ENCODE measurements at places on chromosomes 12 and 14.

DNA sequence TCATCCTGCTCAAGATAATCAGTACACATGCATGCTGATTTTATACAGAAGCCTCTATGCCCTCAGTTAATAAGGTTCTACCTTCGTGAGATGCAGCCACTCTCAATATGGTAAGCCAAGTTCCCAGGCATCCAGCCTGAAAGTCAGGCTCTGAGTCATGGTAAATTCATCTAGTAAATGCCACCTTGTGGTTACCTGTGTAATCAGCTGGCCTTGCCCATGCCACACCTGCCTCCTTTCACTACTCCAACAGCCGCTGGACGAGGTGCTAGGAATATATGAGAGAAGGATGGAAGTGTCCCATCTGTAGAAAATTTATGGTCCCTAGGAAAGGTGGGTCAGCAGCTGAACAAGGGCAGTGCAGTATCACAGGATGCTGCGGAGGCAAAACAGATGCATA is 207.3 kb downstream of the SSPN start:
- no peak for DNase-seq

DNA sequence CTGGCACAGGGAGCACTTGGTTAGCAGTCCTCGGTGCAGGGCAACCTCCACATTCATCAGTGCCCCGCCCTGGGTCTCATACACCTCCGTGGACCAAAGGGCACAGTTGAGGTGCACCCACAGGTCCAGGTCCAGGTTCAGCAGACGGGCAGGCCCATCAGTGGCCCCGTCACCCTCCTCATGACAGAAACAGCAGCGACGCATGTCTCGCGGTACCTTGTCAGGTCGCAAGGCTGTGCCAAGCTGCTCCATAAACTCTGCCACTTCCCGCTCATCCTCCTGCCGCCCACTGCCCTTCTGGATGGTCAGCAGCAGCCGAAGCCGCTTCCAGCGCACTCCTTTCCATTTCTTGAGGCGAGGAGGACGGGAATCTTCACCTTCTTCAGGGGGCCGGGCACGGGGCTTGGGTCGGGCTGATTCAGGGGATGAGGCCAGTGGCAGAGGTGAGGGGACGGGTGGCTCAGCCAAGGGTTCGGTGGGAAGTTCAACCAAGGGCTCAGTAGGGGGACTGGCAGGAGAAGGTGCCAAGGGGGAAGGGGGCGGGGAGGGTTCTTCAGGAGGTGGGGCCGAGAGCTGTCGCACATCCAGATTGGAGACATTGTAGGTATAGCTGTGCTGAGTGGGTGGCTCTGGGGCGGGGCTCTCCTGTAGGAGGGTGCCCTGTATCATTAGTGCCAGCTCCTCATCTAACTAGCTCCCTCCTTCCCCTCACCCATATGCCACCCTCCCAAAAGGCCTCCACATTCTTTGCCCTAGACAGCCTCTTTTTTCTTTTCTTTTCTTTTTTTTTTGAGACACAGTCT is 8.3 kb upstream of the PRKAG1 start:
- DNase-seq: no peak

DNA sequence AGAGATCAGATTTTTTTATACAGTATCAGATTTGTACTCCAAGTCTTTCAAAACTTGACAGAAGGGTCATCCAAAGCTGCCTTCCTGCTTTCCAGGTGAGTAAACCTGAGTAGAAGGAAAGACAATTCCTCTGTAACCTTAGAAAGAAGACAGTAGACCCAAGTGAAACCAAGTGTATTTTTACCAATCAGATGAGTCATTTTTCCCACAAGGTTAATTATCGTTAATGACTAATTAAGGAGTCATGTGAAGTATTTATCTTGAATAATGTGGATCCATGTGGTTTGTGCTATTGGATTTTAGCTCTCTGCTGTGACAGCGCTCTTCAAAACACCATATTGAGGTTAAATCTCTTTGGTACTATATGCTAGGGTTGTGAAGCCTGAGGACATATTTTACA is 74.0 kb upstream of the PELI2 start:
- no peak for DNase-seq

- DNase-seq: no peak
Measured at GRCh38 chr14:96793547-96793946, 3.6 kb upstream of the VRK1 start.

DNA sequence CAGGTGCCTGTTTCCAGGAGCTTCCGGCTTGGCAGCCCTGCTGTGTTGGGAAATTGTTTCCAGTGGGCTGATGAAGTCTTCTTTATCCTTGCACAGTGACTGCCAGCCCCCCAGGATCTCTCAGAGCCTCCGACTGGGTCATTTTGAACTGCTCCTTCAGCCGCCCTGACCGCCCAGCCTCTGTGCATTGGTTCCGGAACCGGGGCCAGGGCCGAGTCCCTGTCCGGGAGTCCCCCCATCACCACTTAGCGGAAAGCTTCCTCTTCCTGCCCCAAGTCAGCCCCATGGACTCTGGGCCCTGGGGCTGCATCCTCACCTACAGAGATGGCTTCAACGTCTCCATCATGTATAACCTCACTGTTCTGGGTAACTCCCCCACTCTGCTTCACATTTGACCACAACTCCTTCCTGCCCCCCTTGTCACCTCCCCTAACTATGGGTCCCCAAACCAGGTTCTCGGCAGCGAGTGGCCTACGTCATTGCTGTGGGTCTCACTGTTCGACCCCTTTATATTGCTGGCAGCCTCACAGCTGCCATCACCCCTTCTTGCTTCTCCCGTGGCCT is 2.3 kb downstream of the LAG3 start:
- DNase-seq: no peak

DNA sequence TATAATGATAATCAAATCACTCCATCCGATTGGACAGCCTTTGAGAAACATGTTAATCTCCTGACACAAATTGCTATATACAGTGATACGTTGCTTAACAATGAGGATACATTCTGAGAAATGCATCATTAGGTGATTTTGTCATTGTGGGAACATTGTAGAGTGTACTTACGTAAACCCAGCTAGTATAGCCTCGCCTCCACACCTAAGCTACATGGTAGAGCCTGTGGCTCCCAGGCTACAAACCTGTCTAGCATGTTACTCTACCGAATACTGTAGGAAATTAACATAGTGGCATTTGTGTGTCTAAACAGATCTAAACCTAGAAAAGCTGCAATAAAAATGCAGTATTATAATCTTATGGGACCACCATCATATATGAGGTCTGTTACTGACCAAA is 128.6 kb upstream of the PWP1 start:
- DNase-seq: no peak

- DNase-seq: no peak
Measured at GRCh38 chr14:104746071-104746545, 6.8 kb upstream of the SIVA1 start.

- DNase-seq: no peak
Measured at GRCh38 chr12:29782285-29782870, 1.4 kb downstream of the TMTC1 start.

DNA sequence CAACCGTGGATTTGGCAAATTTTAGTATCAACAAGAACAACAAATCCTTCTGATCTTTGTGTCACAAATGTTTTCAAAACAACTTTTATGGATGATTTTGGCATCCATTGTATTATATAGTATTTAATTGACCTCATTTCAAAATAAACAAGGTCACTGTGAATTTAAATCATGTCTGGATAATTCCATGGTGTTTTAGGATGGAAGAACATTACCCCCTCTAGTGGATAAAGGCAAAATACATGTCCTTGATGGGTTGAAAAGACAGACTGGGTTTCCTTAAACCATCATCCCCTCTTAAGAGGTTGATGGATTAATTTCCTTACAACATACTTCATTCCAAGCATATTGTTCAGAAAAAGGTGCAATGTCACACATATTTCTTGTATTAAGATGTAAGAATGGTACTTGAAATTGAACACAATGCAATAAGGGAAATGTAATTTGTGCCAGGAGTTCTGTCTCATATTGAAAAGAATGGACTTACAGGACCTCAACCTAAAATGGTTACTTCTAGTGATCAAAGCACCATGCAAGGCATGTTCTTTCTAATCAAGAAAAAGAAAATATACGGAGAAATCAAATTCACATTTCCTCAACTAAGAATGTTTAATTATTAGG is 352.0 kb downstream of the BCAT1 start:
- DNase-seq: no peak

- no peak for DNase-seq
Measured at GRCh38 chr12:104998423-104999346, 12.6 kb downstream of the NOPCHAP1 start.

GRCh38 chr12:110020956-110021355 is 21.7 kb downstream of the ANKRD13A start:
- DNase-seq: no peak

DNA sequence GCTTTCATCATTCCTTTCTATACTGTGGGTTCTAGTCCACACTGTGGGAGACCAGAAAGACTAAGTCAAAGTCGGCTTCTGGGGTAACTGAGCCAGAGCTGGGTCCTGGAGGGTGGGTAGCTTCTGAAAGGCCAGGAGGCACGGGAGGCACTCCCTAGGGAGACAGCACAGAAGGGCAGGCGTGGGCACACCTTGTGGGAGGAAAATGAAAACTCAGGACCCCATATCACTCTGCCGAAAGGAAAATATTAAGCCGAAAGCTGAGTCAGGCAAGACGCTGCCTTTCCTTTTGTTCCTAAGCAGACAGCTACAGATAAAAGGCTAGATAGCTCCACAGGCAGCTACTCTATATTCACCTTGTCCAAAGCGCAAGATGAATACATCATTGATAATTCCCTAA is 20.7 kb downstream of the ANO2 start:
- no peak for DNase-seq

- no peak for DNase-seq
Measured at GRCh38 chr14:65444230-65444629, 31.7 kb downstream of the FUT8 start.

- DNase-seq: no peak
Measured at GRCh38 chr12:21888276-21888863, 52.9 kb downstream of the ABCC9 start.

DNA sequence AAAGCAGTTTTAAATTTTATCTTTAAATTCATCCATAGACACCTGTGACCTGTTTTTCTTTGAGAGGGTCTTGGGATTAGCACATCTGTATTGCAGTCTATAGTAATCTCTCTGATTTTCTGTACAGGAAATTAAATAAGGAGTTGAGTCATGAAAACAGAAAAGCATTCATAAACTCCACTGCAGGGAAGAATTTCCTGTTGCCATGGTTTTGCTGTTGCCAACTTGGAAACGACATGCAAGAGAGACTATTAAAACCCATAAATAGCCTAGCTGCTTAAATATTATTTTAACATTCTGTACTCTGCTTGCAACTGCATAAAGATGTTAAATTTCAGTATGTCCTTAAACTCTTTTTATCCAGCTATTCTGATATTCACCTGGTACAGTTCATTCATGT is 281.0 kb upstream of the RGS6 start:
- no peak for DNase-seq

DNA sequence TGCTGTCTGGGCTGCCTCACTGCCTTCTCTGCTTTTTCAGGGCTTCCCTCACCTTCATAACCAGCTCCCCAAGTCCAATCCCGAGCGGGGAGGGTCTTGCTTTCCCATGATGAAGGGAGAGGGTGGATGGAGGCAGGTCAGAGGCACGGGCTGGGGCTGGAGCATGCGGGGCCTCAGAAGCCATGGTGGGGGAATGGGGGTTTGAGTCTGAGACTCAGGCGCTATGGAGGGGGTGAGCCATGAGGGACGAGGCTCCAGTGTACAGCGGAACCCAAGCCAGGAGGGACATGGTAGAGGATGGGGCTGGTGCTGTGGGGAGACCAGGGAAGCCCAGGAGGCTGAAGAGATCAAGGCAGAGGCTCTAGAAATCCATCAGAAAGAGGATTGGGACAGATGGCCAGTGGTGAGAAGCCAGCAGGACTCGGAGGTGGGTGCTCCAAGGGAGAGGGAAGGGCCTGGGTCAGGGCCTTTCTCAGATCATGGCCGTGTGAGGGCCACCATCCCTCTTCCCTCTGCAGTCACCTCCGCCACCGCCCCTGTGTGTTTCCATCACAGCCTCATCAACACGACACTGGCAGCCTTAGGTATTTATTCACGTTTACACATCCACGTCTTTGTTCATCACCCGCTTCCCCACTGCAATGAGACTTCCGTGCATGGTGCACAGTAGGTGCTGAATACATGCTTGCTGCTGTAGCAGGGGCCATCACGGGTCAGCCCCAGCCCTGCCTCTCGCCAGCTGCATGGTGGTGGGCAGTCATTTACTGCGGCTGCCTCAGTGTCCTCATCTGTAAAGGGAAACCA is 144.7 kb downstream of the ADGRD1 start:
- DNase-seq: peak; percentile 41

- no peak for DNase-seq
Measured at GRCh38 chr14:83556065-83556464, 1973.9 kb upstream of the FLRT2 start.

DNA sequence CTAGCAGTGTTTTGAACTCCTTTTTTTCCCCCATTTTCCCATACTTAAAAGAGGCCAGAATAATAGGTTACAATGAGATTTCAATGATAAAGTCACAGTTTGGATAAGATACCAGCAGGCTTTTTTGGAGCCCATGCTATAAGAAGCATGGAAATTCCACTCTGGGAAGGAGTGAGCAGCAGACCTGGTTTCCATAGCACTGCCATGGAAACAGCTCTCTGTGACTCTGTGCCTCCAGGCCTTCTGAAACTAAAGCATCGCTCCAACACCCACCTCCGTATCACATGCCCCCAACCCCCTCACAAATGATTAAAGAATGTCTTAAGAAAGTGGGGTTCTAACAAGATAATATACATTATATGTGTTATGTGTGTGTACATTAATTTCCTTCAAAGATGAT is 165.0 kb downstream of the GRIN2B start:
- DNase-seq: peak; percentile 67

GRCh38 chr14:91545946-91546716 is 36.0 kb upstream of the PPP4R3A start:
- peak; percentile 56 for DNase-seq

DNA sequence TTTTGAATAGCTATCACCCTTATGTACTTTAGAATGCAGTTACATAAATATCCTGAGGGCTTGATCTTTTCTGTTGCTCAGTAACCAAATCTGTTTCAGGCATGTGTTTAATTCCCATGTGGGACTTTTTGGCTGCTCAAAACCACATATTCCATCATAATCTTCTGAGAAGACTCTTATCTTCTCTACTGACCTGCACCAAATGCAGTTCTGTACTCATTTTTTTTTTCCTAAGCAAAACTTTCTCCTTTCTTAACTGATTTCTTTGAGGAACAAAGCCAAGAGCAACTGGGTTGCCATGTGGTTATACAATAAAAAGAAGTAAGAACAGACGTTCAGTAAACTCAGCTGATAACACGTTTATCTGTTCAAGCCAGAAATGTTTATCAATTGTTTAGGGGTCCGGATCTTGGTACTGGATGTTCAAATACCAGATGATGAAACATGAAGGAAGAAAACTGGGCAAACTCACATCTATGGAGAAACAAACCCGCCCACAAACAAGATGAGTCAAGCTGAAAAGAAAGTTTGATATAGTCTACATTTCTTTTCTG is 50.1 kb downstream of the TMEM132C start:
- DNase-seq: no peak

DNA sequence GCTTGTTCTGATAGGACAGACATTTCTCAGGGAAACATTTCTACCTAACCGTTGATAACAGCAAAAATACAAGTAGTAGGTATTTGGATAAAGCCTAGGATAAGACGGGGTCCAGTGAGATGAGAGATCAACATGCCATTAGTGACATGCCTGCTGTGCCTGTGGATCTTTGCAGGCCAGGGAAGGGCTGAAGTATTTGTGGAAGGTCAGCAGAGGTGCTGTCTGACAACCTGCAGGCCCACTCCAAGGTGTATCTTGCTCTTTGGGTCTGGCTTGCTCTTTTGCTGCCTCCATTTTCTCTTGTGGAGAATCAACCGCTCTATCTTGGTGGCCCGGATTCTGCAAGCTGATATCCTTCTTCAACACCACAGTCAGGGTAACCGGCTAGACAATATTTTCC is 46.7 kb downstream of the MSRB3 start:
- no peak for DNase-seq

Measured in ecto neural progenitor cell (in vitro differentiated cells).